Endothelial cell (in vitro differentiated cells): ENCODE measurements at places on chromosomes 12 and 14. TPM values are rescaled to one million over a fixed set of nuclear protein-coding genes. Genes with fewer than 3 reads are reported as not detected.

GRCh38 chr14:54474232-54474793 lies 14.5 kb downstream of the GMFB start:
- no peak overlapping the region for H3K27ac ChIP-seq
- no peaks in the 10 kb centered on the region for H3K27me3 ChIP-seq
- DNase-seq: no peak

DNA sequence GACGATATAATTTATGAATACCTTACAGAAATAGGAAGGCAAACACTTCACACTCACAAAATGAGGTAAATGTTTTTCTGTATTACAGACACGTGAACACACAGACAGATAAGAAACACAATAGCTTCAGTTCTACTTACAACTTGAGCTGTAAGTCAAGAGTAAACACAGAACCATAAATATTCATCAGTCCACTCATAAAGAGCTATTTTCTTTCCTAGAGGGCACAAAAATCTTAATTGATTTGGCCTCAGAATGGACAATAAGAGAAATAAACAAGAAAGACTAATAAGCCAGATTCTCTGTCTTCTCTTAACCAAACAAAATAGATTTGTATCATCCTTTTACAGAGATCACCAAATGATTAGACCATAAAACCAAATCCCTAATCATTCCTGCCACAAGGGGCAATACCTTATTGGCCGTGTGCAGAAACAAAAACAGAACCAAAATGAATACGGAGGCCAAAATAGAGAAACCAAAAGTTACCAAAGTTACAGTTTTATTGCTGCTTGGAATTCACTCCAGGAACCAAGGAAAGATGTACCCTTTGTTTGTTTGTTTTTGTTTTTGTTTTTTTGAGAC lies 38.1 kb upstream of the GARIN2 start:
- no peaks in the 10 kb centered on the region for H3K4me1 ChIP-seq
- no peaks in the 10 kb centered on the region for H3K36me3 ChIP-seq
- no peak overlapping the region for H3K27ac ChIP-seq

DNA sequence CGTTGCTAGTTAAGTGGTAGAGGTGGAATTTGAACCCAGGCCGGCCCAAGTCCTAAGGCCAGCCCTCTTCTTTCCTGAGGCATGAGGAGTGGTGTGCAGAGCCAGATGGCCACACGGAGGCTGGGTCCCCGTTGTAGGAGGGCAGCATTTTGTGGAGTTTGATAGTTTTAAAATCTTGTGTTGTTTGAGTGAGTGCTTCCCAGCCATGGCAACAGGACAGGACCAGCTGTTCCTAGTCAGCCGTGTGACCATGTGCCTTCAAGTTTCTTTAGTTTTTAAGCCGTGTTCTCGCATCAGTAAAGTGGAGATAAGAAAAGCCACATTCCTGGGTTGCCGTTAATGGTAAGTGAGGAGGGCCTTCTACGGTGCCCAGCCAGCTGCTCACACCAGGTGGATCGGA lies 44.4 kb downstream of the UBE3B start:
- peak overlapping the region; percentile 67 for H3K4me3 ChIP-seq
- H3K36me3 ChIP-seq: peaks cover 59% of the 10 kb centered on the region
- no peak for DNase-seq
- H3K27ac ChIP-seq: no peak overlapping the region

DNA sequence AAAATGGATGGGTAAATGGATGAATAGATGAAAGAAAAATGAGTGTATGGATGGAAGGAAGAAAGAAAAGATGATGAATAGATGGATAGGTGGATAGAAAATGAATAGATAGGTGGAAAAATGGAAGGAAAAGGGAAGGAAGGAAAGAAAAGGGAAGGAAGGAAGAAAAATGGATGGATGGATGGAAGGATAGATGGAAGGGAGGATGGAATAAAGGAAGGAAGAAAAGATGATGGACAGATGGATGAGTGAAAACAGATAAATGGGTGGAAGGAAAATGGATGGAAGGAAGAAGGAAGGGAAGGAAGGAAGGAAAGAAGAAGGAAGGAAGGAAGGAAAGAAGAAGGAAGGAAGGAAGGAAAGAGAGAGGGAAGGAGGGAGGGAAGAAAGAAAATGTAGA lies 107.4 kb downstream of the DICER1 start:
- peaks cover 7% of the 10 kb centered on the region for H3K27me3 ChIP-seq
- no peaks in the 10 kb centered on the region for H3K36me3 ChIP-seq
- H3K4me1 ChIP-seq: peaks cover 2% of the 10 kb centered on the region
- no peak for DNase-seq

DNA sequence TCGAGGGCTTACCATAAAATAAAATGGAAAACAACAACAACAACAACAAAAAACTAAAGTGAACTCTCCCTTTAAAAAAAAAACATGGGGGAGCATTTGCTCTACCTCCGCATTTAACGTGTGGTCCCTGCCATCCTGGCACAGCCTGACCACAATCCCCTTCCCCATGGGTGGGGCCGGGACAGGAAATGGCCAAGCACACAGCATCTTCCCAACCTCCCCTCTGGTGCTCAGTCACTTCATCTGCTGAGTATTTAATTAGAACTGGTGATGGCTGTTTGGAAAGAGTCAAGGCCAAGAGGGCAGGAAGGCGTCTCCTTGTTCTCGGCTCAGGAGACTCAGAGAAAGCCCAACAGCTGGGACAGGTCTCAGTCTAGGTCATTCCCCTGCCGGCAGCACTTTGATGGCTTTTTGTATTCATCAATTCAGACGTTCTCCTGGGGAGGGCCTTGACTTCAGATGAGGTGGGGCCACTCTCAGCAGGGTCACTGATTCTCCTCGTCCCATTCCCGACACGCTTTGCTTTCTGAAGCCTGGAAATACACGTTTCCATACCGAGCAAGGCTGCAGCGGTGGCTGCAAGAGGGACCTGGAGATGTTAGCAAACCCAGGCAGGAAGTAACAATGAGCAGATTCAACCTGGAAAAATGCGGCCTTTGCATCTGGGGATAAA lies 44.4 kb downstream of the ANO2 start:
- DNase-seq: no peak
- peaks cover 3% of the 10 kb centered on the region for H3K36me3 ChIP-seq
- no peak overlapping the region for H3K27ac ChIP-seq

GRCh38 chr12:98182821-98183220 lies 332.6 kb upstream of the TMPO start:
- H3K4me1 ChIP-seq: peaks cover under 1% of the 10 kb centered on the region
- H3K27ac ChIP-seq: no peak overlapping the region
- H3K4me3 ChIP-seq: no peak overlapping the region
- DNase-seq: no peak

DNA sequence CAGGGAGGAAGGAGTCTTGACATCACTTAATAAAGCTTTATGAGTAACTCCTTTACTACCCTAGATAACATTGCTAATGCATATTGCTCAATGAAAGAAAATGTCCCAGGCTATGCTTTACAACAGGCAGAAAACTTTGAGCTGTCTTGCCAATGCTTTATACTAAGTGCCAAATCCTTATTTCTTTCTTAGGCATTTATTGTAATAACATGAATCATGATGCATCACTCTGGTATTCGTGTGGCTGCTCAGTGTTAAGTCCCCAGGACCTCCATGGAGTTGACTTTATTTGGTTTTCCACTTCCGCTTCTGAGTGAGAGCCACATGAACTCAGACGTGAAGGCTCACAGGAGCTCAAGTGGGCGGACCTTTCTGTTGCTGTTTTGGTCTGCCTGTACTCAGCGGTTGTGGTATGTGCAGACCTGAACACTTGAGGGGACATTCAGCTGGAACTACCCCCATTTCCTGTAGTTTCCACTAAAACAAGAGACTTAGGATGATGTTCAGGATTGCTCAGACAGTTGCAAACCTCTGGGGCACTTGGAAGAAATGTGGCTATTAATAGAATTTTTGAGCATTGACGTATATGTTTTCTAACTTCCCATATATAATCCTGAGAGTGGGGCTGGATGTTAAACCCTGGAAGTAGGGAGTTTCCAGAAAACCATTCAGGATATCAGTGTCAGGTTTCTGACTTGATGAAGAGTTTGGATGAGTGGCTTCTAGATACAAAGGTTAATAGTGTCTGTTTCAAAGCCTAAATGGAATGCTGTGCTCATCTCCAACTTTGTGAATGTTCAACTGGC lies 258.6 kb downstream of the MSRB3 start:
- no peak overlapping the region for H3K4me3 ChIP-seq
- no peak for DNase-seq
- peaks cover 25% of the 10 kb centered on the region for H3K4me1 ChIP-seq
- no peak overlapping the region for H3K27ac ChIP-seq
- H3K27me3 ChIP-seq: peaks cover 2% of the 10 kb centered on the region

- no peak overlapping the region for H3K27ac ChIP-seq
- no peak overlapping the region for H3K4me3 ChIP-seq
- no peak for DNase-seq
- no peaks in the 10 kb centered on the region for H3K4me1 ChIP-seq
- peaks cover 13% of the 10 kb centered on the region for H3K36me3 ChIP-seq
These were observed 188.5 kb upstream of the TMEM132C start for GRCh38 chr12:128078301-128078971.

DNA sequence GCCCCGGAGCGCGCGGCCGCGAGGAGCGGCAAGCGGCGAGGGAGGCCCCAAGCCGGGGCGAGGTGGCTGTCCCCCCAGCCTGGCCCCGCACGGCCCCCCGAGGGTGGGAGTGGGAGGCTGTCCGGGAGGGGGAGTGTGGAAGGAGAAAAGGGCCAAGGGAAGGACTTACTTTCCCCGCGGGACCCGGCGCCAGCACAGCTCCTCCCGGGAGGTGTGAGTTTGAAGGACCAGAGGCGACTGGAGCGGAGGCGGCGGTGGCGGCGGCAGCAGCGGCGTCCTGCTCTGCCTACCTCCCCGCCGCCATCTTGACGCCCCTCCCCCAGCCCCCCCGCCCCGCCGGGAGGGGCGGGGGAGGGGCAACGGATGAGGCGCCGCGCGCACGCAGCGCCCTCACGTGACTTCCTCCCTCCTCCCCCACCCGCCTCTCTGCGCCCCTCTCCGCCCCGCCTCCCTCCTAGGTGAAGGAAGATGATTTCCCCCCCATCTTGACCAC lies at the start of gene SBNO1:
TSS of gene SBNO1 (minus strand) at position 316 of the 493 bp plus-strand sequence. CDS start 14,406 bp downstream, outside the sequence.
- peaks cover 9% of the 10 kb centered on the region for H3K27me3 ChIP-seq
- H3K27ac ChIP-seq: peak within 1 kb of the TSS; percentile 95
- H3K4me3 ChIP-seq: peak within 1 kb of the TSS; percentile 96
- peaks cover 12% of the 10 kb centered on the region for H3K4me1 ChIP-seq

GRCh38 chr12:58419905-58420304 lies 478.5 kb downstream of the ATP23 start:
- H3K36me3 ChIP-seq: no peaks in the 10 kb centered on the region
- H3K4me1 ChIP-seq: peaks cover 5% of the 10 kb centered on the region
- no peak overlapping the region for H3K27ac ChIP-seq
- peaks cover 2% of the 10 kb centered on the region for H3K27me3 ChIP-seq

DNA sequence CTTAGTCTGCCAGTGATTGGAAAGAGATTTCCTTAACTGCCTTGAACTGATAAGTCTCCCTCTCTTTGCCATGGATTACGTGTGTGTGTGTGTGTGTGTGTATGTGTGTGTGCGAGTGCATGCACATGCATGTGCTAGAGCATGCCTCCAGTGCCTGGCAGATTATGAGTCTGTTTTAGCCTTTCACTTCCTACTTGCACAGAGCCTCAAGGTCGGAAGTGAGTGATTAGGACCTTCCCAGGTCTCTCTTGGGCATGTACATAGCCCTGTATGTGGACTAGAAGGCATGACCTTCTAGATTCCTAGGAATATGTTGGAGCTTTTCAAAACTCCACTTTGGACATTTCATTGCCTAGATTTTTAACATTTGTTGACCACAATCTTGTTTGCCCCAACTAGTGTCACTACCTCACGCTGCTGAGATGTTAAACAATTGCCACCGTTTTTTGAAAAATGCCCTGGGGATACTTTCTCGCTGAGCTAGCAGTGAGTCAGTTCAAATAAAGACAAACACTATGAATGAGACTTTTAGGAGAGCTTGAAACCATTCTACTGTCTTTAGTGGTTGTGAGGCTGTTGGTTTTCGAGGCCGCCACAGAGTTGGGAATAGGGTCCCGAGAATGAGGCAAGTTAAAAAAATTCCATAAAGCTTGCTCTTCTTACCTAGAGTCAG lies 28.2 kb downstream of the KIAA0586 start:
- H3K36me3 ChIP-seq: peaks cover 6% of the 10 kb centered on the region
- DNase-seq: no peak
- no peaks in the 10 kb centered on the region for H3K27me3 ChIP-seq
- H3K4me3 ChIP-seq: no peak overlapping the region
- no peak overlapping the region for H3K27ac ChIP-seq
- H3K4me1 ChIP-seq: no peaks in the 10 kb centered on the region

DNA sequence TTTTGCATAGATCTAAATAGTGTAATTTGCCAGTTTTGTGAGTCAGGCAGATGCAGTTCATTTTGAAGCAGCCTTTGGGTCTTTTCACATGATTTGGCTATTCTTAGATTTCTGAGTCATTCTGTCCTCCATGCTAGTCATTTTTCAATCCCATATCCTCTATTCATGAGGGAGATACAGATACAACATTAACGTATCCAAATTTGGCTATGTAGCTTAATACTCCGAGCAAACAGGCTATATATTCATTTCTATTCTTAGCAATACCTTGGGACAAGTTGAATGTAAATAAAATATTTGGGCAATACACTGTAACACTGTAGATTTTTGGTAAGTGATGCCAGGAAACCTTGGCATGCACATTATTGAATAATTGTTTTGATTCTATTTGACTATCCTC lies 270.7 kb upstream of the PDE3A start:
- H3K27ac ChIP-seq: no peak overlapping the region
- no peak overlapping the region for H3K4me3 ChIP-seq
- H3K27me3 ChIP-seq: peaks cover 3% of the 10 kb centered on the region
- DNase-seq: no peak

The FAM186B gene
- total RNA-seq: 1.9 TPM

The GPR135 gene
- 1.5 TPM for total RNA-seq

The MIP gene
- 0.10 TPM for total RNA-seq

The KLRF1 gene
- total RNA-seq: not detected

The SYNJ2BP gene
- 24.2 TPM for total RNA-seq

The PTHLH gene
- total RNA-seq: 4.7 TPM

The KRT72 gene
- 0.28 TPM for total RNA-seq
